ENCODE measurements at places on chromosomes 6 and 20. TPM values are rescaled to one million over a fixed set of nuclear protein-coding genes. Genes with fewer than 3 reads are reported as not detected.
A peak's percentile ranks its signal among the peaks of the same experiment; 100 is the strongest.

The FAM217A gene
- not detected for total RNA-seq

The CTAGE9 gene
- not detected for total RNA-seq

The ENPP4 gene
- 13.8 TPM for total RNA-seq

The ADTRP gene
- total RNA-seq = not detected

DNA sequence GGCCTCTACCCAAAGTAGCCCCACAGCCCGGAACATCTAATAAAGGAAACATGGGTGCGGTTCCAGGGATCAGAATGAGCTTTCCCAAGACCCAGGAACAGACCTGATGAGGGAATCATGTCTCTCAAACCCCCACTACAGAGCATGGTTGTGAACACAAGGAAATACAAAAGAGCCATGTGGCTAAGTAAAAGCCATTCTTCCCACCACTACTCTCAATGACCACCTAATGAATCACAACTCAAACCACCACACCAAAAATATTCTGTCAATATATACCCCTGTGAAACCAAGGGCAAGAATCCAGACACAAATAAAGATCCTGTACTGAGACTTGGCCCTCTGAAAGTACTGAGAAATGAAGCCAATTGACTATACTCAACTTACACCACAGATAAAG lies 20.9 kb upstream of the COL21A1 start:
- no peaks in the 10 kb centered on the region for H3K27me3 ChIP-seq
- no peak overlapping the region for H3K27ac ChIP-seq
- no peak overlapping the region for H3K4me3 ChIP-seq
- H3K4me1 ChIP-seq = no peaks in the 10 kb centered on the region

- no peak overlapping the region for H3K27ac ChIP-seq
- H3K4me1 ChIP-seq = no peaks in the 10 kb centered on the region
- H3K36me3 ChIP-seq = no peaks in the 10 kb centered on the region
- H3K4me3 ChIP-seq = no peak overlapping the region
- DNase-seq = no peak
Measured at GRCh38 chr6:160634706-160635105, 29.4 kb downstream of the LPA start.

The ZSWIM3 gene
- total RNA-seq = 6.3 TPM

The PBOV1 gene
- not detected for total RNA-seq

- peaks cover 79% of the 10 kb centered on the region for H3K4me1 ChIP-seq
- DNase-seq = no peak
- H3K4me3 ChIP-seq = no peak overlapping the region
- peaks cover 19% of the 10 kb centered on the region for H3K36me3 ChIP-seq
- H3K27me3 ChIP-seq = no peaks in the 10 kb centered on the region
Measured at GRCh38 chr6:36979347-36979742, 6.7 kb downstream of the MTCH1 start.

DNA sequence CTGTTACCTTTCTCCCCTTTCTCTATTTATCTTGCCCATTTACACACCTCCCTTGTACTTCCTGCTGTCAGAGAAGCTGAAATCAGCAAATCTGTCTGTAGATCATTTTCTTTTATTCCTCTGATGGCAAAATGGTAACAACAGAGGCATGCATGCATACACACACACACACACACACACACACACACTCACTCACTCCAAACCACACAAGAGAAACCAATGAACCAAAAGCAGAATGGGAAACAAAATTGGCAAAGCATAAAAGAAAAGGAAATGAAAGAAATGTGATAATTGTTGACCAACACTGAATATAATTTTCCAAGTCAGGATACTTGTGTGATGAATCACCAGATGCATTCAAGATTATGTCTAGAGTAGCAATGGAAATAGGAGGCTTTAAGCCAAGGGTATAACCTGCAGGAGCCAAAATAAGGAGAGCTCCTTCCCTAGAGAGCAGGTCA lies 172.4 kb downstream of the PLCB4 start:
- no peak for DNase-seq
- H3K4me1 ChIP-seq = peaks cover 19% of the 10 kb centered on the region
- H3K36me3 ChIP-seq = no peaks in the 10 kb centered on the region
- H3K27ac ChIP-seq = no peak overlapping the region
- H3K27me3 ChIP-seq = no peaks in the 10 kb centered on the region

DNA sequence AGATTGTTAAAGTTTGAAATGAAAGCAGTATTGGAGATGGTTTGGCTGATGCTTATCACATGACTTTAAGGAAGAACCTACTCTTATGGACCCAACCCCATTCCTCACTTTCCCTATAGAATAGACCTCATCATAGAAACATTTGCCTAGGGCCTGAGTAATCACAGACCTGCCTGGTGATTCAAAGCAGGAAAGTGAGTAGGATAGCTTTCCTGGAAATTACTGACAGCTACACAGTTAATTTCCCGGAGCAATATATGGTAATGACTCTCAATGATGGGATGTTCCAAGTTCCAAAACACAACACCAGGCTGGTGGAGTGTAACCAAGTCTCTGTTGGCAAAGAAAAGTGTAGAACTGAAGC lies 233.8 kb downstream of the SIM1 start:
- no peak overlapping the region for H3K4me3 ChIP-seq
- H3K27ac ChIP-seq = no peak overlapping the region
- no peak for DNase-seq

DNA sequence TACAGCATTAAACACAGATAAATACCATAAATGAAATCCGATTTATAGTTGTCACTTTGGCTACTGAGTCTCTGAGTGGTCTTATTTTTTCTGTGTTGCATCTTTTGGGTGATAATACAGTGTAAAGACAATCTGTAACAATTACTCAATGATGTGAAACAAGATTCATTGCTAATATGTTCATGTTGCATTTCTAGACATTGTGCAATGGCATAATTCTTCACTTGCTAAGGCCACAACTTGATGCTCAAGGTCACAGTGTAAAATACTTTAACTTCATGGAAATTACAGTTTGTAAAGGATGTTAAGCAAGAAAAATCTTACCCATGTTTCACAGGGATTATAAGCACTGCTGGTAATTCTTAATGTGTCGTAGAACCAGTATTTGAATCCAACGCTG lies 74.9 kb upstream of the SMLR1 start:
- H3K36me3 ChIP-seq = no peaks in the 10 kb centered on the region
- DNase-seq = no peak
- no peak overlapping the region for H3K4me3 ChIP-seq
- H3K27ac ChIP-seq = no peak overlapping the region
- peaks cover 6% of the 10 kb centered on the region for H3K4me1 ChIP-seq
- H3K27me3 ChIP-seq = no peaks in the 10 kb centered on the region

The PRR18 gene
- not detected for total RNA-seq

GRCh38 chr6:133159255-133159795 lies 81.8 kb upstream of the EYA4 start:
- no peak for DNase-seq
- H3K36me3 ChIP-seq = no peaks in the 10 kb centered on the region
- H3K4me3 ChIP-seq = no peak overlapping the region

GRCh38 chr6:159999240-159999671 lies 30.4 kb downstream of the IGF2R start:
- DNase-seq = no peak
- H3K4me3 ChIP-seq = no peak overlapping the region
- no peaks in the 10 kb centered on the region for H3K4me1 ChIP-seq
- H3K27me3 ChIP-seq = no peaks in the 10 kb centered on the region
- no peaks in the 10 kb centered on the region for H3K36me3 ChIP-seq

The ZSCAN16 gene
- 0.78 TPM for total RNA-seq

GRCh38 chr6:160431226-160431625 lies 83.0 kb downstream of the SLC22A3 start:
- no peak overlapping the region for H3K27ac ChIP-seq
- DNase-seq = no peak
- H3K27me3 ChIP-seq = no peaks in the 10 kb centered on the region
- peaks cover 55% of the 10 kb centered on the region for H3K4me1 ChIP-seq
- no peak overlapping the region for H3K4me3 ChIP-seq
- no peaks in the 10 kb centered on the region for H3K36me3 ChIP-seq

The MLN gene
- total RNA-seq = not detected

DNA sequence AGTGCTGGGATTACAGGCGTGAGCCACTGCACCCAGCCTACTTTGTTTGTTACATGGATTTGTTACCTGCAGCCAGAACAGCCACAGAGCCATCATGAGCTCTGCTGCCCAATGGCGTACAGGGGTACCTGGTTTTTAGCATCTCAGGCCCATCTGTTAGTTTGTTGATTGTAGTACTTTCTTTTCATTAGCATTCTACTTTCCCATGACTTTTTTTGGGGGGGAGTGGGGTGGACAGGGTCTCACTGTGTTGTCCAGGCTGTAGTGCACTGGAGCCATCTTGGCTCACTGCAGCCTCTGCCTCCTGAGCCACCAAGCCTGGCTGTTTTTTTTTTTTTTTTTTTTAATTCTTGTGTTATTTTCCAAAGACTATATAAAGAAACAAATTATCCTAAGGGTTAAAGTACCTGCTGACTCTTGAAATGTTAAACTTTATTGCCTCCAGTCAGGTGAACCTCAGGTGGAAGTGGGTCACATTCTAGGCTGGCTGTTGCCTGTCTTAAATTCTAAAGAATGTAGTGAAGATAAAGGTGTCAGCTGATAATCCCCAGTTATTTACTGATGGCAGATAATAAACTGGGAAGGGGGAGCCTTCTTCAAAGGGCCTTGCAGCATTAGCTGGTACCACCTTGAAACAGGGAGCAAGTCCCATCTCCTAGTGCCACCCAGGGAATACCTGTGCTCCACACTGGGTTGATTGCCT lies 15.2 kb downstream of the NEU1 start:
- no peak overlapping the region for H3K4me3 ChIP-seq
- no peaks in the 10 kb centered on the region for H3K36me3 ChIP-seq
- no peak overlapping the region for H3K27ac ChIP-seq
- no peaks in the 10 kb centered on the region for H3K27me3 ChIP-seq
- no peaks in the 10 kb centered on the region for H3K4me1 ChIP-seq

GRCh38 chr6:51552435-51552834 lies 535.0 kb downstream of the PKHD1 start:
- no peaks in the 10 kb centered on the region for H3K4me1 ChIP-seq
- H3K36me3 ChIP-seq = no peaks in the 10 kb centered on the region
- H3K27me3 ChIP-seq = no peaks in the 10 kb centered on the region
- no peak overlapping the region for H3K27ac ChIP-seq
- DNase-seq = no peak
- H3K4me3 ChIP-seq = no peak overlapping the region

- H3K36me3 ChIP-seq = no peaks in the 10 kb centered on the region
- H3K27me3 ChIP-seq = no peaks in the 10 kb centered on the region
- DNase-seq = no peak
- no peak overlapping the region for H3K4me3 ChIP-seq
- H3K4me1 ChIP-seq = no peaks in the 10 kb centered on the region
Measured at GRCh38 chr6:41451515-41452163, 94.5 kb upstream of the FOXP4 start.

DNA sequence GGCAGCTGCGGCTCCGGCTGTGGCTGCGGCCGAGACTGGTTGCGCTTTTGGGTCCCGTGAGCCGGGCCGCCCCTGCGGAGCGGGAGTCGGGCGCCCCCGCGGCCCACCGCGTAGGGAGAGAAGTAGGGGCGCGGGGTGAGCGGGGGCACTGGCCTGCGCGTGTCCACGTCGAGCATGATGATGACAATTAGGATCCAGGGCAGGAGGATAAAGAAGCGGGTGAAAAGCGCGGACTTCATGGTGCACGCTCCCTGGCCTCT lies 739 bp downstream of the B3GAT2 start:
- H3K4me3 ChIP-seq = peak overlapping the region; percentile 44
- peaks cover 23% of the 10 kb centered on the region for H3K4me1 ChIP-seq
- H3K36me3 ChIP-seq = no peaks in the 10 kb centered on the region

The ARFGAP1 gene
- 55.3 TPM for total RNA-seq

DNA sequence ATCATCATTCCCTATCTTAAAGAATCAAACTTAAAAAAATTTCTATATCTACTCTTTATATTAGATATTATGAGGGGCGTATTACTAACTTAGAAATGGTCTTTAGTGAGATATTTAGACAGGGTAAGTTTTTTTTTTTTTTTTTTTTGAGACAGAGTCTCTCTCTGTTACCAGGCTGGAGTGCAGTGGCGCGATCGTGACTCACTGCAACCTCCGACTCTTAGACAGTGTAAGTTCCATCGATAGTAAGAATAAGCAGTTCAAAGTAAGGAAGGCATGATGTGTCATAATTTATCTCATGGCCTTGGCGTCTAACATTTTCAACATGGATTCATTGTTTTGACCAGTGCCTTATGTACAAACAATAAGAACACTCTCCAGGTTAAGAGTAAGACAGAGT lies 72.4 kb downstream of the MLIP start:
- DNase-seq = no peak
- no peak overlapping the region for H3K27ac ChIP-seq
- no peaks in the 10 kb centered on the region for H3K36me3 ChIP-seq
- no peak overlapping the region for H3K4me3 ChIP-seq

- H3K4me3 ChIP-seq = no peak overlapping the region
- no peaks in the 10 kb centered on the region for H3K36me3 ChIP-seq
- no peaks in the 10 kb centered on the region for H3K4me1 ChIP-seq
- H3K27me3 ChIP-seq = no peaks in the 10 kb centered on the region
- DNase-seq = no peak
Measured at GRCh38 chr6:14217728-14218518, 100.4 kb downstream of the CD83 start.

DNA sequence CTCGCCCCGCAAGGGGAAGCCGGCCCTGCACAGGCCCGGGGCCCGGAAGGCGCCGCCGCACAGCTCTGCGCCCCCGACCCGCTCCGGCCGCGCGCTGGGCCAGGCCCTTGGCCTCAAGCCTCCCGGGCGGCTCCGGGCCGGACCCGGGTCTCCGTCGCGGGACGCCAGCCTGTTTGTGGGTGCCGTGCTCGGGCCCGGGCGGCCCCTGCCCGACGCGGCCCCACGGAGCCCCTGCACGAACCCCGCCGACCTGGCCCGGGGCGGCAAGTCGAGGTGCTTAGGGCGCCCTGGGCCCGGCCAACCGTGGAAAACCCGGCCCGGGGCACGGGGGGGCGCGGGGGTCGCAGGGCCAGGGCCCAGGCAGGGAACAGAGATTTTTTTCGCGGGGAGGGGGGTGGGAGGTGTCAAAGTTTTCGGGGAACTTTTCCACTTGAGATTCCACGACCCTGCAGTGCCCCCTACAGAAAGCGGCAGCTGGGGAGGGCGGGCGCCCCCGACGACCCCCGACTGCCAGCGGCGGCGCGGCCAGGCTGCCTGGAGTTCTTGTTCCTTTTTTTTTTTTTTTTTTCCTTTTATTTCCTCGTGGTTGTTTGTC lies 805 bp upstream of the STX16 start:
- H3K36me3 ChIP-seq = no peaks in the 10 kb centered on the region
- H3K4me3 ChIP-seq = peak overlapping the region; percentile 79
- no peaks in the 10 kb centered on the region for H3K27me3 ChIP-seq
- peaks cover 56% of the 10 kb centered on the region for H3K4me1 ChIP-seq

The TMC2 gene
- 0.21 TPM for total RNA-seq

- H3K36me3 ChIP-seq = no peaks in the 10 kb centered on the region
- no peak overlapping the region for H3K27ac ChIP-seq
- H3K4me1 ChIP-seq = no peaks in the 10 kb centered on the region
- no peaks in the 10 kb centered on the region for H3K27me3 ChIP-seq
- no peak for DNase-seq
Measured at GRCh38 chr20:15162079-15162647, 824.8 kb upstream of the FLRT3 start.

DNA sequence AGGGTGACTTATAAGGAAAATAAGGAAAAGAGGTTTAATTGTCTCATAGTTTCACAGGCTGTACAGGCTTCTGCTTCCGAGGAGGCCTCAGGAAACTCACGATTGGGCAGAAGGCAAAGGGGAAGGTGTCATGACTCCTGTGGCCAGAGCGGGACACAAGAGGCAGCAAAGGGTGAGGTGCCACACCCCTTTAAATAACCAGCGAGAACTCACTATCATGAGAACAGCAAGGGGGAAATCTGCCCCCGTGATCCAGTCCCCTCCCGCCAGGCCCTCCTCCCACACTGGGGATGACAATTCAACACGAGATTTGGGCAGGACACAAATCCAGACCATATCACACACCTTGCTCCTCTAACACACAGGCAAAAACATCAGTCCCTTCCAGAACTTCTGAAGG lies 254.0 kb downstream of the DLL1 start:
- no peaks in the 10 kb centered on the region for H3K27me3 ChIP-seq
- no peak overlapping the region for H3K27ac ChIP-seq
- no peaks in the 10 kb centered on the region for H3K36me3 ChIP-seq
- H3K4me3 ChIP-seq = no peak overlapping the region
- no peaks in the 10 kb centered on the region for H3K4me1 ChIP-seq
